ENCODE measurements at places on chromosomes 5 and 9.

DNA sequence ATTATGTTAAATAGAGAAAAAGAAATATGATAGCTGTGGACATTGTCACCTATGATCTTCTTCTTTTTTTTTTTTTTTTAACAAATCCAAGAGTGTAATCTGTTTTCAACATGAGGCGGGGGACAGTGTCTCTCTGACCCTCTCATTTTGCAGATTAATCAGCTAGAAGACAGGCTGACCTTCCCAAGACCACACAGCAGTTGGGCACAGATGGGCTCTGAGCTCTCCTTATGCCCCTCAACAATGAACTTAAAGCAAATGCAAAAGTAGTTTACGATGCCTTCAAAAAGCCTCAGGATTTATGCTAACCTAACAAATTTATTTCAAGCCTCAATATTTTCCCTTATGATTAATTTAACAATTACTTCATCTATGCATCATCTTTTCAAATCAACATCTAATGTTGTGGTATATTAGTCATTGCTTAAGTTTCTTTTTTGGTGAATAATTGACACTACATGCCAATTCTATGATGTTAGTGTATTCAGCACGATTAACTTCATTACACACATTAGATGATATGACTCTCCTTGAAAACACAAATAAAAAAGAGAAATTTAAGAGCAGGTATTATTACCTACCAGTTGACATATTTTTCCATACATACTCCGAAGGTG is 7.4 kb downstream of the NFIL3 start:
- DNase-seq = no peak

- DNase-seq = no peak
Measured at GRCh38 chr5:109041317-109041716, 293.6 kb downstream of the FER start.

DNA sequence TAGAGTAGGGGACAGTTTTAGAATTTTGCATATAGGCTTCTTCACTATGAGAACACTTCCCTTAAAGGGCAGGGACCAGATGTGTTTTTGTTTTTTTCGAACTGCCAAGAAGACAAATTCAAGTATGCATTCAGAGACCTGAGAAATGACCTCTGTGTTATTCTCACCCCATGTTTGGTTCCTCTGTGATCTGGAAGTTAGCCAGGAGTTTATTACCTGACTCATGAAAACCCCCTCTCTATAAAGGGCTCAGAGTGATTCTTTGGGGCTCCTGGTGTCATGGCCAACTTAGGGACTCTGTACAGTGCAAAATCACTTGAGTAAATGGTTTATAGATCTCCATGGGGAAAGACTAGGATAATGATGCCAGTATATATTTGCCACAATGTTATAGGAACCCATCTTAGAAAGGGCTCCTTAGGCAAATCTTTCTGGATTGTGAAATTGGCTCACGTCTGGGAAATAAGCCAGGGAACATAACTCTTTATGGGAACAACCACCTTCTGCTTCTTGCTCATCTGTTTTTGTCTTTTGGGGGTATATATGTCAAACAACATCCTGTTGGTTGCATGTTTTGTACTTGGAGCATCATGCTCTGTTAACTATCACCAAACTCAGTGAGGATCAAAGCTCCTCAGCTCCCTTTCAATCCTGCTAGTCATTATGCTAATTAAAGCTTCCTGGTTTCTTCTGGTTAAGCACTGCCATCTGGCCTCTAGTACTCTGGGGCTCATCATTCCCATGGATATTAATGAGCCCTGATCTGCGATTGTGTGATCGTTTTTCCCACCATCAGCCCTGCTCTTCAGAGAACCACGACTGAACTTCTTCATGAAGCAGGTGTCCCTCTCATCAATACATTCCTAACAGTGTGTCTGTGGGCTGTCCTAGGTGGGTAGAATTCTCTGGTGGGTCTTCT is 173.4 kb upstream of the CDH12 start:
- DNase-seq = no peak

GRCh38 chr9:22210936-22211335 is 201.8 kb upstream of the CDKN2B start:
- DNase-seq = no peak

DNA sequence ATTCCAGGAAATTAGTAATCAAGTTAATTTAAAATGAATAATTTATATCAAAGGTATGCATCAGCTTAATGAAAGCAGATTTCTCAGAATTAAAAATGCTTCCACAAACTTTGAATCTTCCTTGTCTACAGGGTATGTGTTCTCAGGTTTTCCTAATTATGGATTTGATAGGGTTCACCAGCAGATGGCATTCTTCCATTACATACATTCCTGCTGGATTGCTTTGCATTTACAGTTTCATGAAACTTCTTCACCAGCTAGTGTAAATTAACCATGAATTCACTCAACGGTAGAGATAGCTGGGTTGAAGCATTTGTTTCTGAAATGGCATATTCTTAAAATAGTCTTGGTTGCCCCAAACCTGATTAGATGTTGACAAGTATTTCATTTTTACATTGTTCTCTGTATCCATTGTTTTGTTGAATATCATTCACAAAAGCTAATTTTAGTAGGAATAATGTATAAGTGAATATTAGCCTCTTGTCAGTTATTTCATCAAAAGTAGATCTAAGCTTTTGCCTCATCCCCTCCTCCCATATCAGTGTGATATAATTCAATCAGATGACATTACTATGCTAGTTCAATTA is 68.7 kb upstream of the WDR41 start:
- DNase-seq = no peak

DNA sequence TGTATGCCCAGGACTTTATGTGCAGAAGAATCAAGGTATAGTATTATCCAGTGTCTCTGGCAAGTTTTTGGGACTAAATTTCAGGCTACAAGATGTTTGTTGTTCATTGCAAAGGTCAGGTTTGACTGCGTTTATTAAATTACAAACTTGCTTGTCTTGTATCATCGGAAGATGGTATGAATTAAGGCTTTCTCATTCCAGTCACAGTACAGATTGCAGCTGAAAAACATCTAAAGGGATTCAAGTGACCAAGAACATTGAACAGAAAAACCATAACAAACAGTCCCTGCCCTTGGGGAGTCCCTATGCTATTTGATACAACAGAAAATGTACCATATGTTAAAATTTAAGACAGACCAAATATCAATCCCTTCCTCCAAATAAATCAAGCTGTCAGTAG is 244.7 kb upstream of the TNC start:
- no peak for DNase-seq

- DNase-seq = no peak
Measured at GRCh38 chr9:80937645-80938044, 751.7 kb downstream of the TLE1 start.

- DNase-seq = no peak
Measured at GRCh38 chr5:132427281-132428146, 58.0 kb downstream of the SLC22A5 start.

DNA sequence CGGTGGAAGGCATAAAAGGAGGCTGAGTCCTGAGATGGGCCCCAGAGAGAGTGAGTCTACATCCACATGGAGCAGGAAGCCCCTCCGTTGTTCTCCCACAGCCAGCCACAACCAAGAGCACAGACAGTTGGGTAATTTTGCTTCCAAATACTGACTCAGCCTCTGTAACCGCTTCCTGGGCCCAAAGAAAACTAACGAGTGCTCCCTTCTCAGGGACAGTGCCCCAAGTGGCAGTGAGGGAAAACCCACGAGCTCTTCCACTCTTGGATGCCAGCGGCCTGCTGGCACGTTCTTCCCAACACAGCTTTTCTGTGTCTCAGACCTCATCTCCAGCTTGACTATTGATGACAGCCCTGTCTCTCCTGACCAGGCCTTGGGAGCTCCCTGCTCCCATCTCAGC is 207.6 kb downstream of the FSTL4 start:
- DNase-seq = no peak

GRCh38 chr9:114256827-114257328 is 66.0 kb upstream of the ORM1 start:
- no peak for DNase-seq

GRCh38 chr9:108277216-108277615 is 578.6 kb downstream of the ACTL7B start:
- DNase-seq = no peak

- DNase-seq = peak; percentile 63
Measured at GRCh38 chr5:91313757-91314673, 69.1 kb downstream of the ARRDC3 start.

- no peak for DNase-seq
Measured at GRCh38 chr5:139904816-139905661, 109.4 kb downstream of the PSD2 start.

- DNase-seq = no peak
Measured at GRCh38 chr9:94945197-94946144, 219.0 kb downstream of the AOPEP start.

- no peak for DNase-seq
Measured at GRCh38 chr9:2681981-2682380, 35.3 kb upstream of the KCNV2 start.

DNA sequence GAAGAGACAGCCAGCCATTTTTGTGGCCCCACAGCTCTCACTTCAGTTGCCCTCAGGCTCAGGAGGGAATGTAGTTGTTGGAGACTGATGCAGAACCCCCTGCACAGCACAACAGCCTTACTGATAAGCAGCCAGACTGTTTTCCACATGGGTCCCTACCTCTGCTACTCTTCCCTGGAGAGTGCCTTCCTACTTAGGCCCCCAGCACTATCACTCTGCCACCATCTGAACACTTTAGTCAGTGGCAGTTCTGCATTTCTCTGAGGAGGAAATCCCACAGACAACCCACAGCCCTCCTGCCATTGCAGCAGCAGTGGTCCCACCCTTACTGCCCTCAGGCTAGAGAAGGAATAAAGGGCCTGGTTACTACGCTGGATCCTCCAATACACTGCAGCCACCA is 61.8 kb upstream of the PTPRD start:
- DNase-seq = no peak

GRCh38 chr9:94147776-94148175 is 63.5 kb downstream of the PTPDC1 start:
- DNase-seq = no peak

GRCh38 chr5:31581498-31582099 is 49.5 kb downstream of the C5orf22 start:
- DNase-seq = no peak

GRCh38 chr9:119391878-119392277 is 22.6 kb upstream of the BRINP1 start:
- no peak for DNase-seq

- no peak for DNase-seq
Measured at GRCh38 chr9:31950756-31951155, 433.7 kb upstream of the ACO1 start.

DNA sequence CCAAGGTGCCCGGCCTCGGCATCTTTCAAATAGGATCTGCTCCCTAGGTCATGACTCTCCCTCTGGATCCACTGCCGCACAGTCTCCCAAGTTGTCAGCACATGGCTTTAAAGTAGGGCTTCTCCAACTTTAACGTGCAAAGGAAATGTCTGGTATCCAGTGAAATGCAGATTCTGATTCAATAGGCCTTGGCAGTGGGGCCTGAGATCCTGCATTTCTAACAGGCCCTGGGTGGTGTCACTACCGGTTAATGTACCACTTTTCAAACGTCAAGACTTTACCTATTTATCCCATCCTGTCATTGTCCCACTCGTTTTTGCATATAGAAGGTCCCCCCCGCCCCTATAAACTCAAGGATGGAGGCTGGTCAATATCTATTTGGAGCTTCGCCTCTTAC is 137.6 kb upstream of the ZNF618 start:
- no peak for DNase-seq

Data from 8988T (cell line).